Thyroid gland (tissue), 4 donors: ENCODE measurements at places on chromosomes 6 and 20. TPM values are rescaled to one million over a fixed set of nuclear protein-coding genes. Genes with fewer than 3 reads are reported as not detected.
A peak's percentile ranks its signal among the peaks of the same experiment; 100 is the strongest.

MDFI gene
- 2.9 TPM for total RNA-seq

SIRPD gene
- total RNA-seq: not detected

HLA-DRB1 gene
- total RNA-seq: 26.1 TPM

PCSK2 gene
- total RNA-seq: 43.2 TPM

SLC18B1 gene
- 24.2 TPM for total RNA-seq

GJA10 gene
- not detected for total RNA-seq

- no peak overlapping the region for H3K4me3 ChIP-seq
- no peak for DNase-seq
- no peaks in the 10 kb centered on the region for H3K27me3 ChIP-seq
- no peaks in the 10 kb centered on the region for H3K36me3 ChIP-seq
- H3K27ac ChIP-seq: no peak overlapping the region
- H3K4me1 ChIP-seq: no peaks in the 10 kb centered on the region
Observed at GRCh38 chr6:2441601-2442475, 196.4 kb upstream of the GMDS start.

DNA sequence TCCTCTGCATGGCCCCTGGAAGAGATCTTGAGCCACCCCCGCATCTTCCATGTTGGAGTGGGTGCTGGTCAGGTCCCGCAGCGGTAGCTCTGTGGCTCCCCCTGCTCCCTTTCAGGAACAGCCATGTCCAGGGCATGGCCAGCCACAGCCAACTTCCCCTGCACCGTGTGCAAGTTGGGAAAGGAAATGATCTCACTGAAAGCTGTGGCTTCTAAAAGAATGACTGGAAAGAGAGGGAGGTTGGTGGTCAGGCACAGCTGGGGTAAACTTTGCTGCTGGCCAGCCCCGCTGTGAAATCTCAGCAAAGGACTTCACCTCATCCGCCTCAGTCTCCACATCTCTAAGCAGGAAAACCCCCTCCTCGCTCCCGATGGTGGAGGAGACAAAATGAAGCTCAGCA lies 153.6 kb upstream of the CST7 start:
- H3K27ac ChIP-seq: no peak overlapping the region
- no peaks in the 10 kb centered on the region for H3K36me3 ChIP-seq
- H3K4me1 ChIP-seq: peaks cover 3% of the 10 kb centered on the region
- no peak overlapping the region for H3K4me3 ChIP-seq
- no peak for DNase-seq

DNA sequence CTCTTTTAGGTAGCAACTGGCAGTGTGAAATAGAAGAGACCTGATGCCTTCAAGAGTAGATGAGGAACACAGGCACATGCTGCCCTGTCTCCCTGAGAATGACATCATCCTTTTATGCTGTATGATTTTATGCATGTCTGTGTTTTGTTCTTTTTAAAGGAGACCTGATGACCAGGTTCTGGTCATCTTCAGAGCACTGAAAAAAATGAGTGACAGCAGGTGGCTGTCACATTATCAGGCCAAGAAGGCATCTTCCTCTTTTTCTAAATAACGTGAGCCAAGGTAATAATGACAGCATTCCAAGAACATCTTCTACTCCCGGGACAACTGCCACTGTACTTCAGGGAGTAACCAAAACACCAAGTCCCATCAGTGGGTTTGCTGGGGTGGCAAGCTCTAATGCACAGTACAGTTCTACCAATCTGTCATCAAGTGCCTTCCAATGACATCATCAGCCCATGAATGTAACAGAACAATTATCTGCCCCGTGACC lies 28.9 kb downstream of the CNKSR3 start:
- H3K36me3 ChIP-seq: no peaks in the 10 kb centered on the region
- no peaks in the 10 kb centered on the region for H3K27me3 ChIP-seq
- H3K4me1 ChIP-seq: peaks cover 12% of the 10 kb centered on the region
- no peak overlapping the region for H3K27ac ChIP-seq

DNA sequence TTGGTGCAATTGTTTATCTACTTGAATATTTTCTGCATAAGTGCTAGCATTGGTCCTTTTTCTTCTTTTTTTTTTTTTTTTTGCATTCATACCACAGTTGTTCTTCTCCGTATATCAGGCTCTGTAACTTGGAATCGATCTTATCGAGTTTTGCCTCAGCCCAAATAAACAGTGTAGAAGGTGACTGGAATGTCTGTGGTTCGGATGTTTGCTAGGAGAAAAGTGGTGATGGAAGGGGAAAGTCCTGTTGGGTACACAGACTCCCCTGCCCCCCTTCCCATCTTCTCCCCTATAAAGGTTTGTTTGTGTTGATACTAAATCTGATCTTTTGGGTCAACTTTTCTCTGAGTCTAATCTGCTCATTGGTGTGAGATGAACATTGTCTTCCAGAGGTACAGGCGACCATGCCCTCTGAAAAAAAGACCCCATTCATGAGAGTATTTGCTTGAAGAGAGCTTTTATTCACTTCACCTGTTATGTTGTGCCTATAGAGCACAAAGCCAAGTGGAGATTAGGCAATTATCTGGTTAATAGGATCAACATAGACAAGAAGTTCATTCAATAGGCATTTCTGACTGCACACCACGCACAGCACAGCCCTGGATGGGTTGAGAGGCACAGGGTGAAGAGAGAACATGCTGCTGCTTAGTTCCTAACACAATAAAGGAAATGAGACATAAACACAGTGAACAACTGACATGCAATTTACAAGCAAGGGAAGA lies 620.0 kb downstream of the PKHD1 start:
- H3K4me1 ChIP-seq: no peaks in the 10 kb centered on the region
- no peaks in the 10 kb centered on the region for H3K27me3 ChIP-seq
- H3K27ac ChIP-seq: no peak overlapping the region
- no peak for DNase-seq

- H3K4me1 ChIP-seq: no peaks in the 10 kb centered on the region
- no peak overlapping the region for H3K4me3 ChIP-seq
- no peaks in the 10 kb centered on the region for H3K27me3 ChIP-seq
- DNase-seq: peak; percentile 11
Observed at GRCh38 chr6:90811596-90812226, 224.8 kb upstream of the MAP3K7 start.

DNA sequence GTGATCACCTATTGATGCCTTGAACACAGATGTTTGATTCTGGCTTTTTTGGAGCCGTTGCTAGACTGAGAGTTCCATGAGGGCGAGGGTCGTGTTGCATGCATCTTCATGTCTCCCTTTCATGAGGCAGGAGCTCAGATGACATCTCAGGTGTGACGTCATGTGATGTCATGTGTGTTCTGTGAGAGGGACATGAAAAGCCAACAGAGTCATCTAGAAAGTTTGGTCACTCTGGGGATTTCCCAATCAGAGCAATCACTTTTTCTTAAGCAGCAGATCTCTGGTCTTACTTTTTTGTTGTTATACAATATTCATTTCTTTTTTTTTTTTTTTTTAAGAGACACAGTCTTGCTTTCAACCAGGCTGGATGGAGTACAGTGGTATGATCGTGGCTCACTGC lies 411.8 kb downstream of the PREX1 start:
- no peak for DNase-seq
- no peaks in the 10 kb centered on the region for H3K36me3 ChIP-seq
- H3K4me3 ChIP-seq: no peak overlapping the region
- H3K27me3 ChIP-seq: no peaks in the 10 kb centered on the region

DNA sequence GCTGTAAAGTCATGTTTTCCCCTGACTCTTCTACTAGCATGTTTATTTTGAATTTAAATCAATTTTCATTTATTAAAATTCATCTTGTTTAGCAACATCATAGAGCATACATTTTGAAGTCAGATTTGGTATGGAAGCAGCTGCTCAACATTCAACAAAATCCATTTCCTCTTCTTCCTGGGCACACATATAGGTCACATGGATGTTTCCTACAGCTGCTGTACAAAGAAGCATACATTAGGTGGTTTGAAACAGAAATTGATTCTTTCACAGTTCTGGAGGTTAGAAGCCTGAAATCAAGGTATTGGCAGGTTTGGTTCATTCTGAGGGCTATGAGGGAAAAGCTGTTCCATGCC lies 495.2 kb downstream of the RFPL4B start:
- no peak for DNase-seq
- no peak overlapping the region for H3K4me3 ChIP-seq
- H3K27ac ChIP-seq: no peak overlapping the region
- H3K4me1 ChIP-seq: no peaks in the 10 kb centered on the region
- H3K27me3 ChIP-seq: no peaks in the 10 kb centered on the region
- no peaks in the 10 kb centered on the region for H3K36me3 ChIP-seq

DNA sequence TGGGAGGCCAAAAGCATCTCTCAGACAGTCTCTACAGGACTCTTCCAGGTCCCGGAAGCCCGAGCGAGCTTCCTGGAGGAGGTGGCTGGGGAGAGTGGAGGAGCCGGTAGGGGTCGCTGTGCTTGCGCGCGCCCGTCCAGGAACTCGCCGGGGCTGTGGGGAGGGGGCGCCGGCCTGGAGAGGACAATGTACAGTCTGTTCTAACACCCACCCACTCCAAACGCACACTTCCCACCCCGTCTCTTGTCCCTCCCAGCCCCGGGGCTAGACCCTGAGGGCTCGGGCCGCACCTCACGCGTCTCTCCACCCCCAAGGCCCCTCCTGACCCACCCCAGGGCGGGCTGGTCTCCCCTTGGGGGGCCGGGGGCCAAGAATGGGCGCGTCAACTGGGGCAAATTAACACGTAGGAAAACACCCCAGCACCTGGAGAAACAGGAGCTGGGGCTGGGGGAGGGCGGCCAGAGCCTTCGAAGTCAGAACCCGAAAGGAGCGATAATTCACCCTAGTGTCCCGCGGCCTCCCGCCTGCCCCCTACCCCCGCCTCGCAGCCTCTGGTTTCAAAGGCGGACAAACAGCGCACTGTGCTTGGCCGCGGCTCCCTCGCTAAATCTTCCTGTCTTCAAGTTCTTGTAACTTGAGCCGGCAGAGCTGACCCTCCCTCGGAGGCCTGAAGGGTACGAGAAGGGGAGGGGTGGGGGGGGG lies 103.2 kb upstream of the FOXP4 start:
- no peaks in the 10 kb centered on the region for H3K27me3 ChIP-seq
- peak overlapping the region; percentile 66 for H3K27ac ChIP-seq
- peak; percentile 64 for DNase-seq

DNA sequence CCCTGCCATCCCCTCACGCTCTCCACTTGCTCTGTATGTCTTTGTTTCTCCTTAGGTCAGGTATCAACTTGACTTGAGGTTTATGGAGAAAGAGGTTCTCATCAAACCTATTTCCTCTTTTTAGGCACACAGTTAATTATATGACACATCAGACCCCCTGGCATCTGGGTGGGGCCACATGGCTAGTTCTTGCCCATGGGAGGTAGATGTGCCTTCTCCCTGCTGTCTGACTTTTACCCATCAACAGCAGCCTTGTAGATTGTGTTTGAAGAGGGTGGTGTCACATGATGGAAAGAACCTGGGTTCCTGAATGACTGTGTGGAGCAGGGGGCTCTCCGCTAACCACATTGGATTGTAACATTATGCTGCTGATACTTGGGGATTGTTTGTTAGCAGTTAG lies 7.2 kb upstream of the UQCC2 start:
- H3K27me3 ChIP-seq: no peaks in the 10 kb centered on the region
- no peak overlapping the region for H3K4me3 ChIP-seq
- H3K36me3 ChIP-seq: no peaks in the 10 kb centered on the region
- peak overlapping the region; percentile 62 for H3K27ac ChIP-seq
- H3K4me1 ChIP-seq: peaks cover 54% of the 10 kb centered on the region

GRCh38 chr6:2547355-2547754 lies 203.4 kb downstream of the MYLK4 start:
- H3K27me3 ChIP-seq: no peaks in the 10 kb centered on the region
- no peak for DNase-seq
- no peak overlapping the region for H3K27ac ChIP-seq
- H3K36me3 ChIP-seq: no peaks in the 10 kb centered on the region
